HCT116 (cell line): ENCODE measurements at places on chromosomes 3 and 15. TPM values are rescaled to one million over a fixed set of nuclear protein-coding genes. Genes with fewer than 3 reads are reported as not detected.

CDHR4 gene
- total RNA-seq, result not detected

- H3K4me3 ChIP-seq, result no peak overlapping the region
- no peak overlapping the region for H3K27ac ChIP-seq
- H3K36me3 ChIP-seq, result no peaks in the 10 kb centered on the region
These were observed 562.7 kb downstream of the GBE1 start for GRCh38 chr3:81198756-81199155.

BFSP2 gene
- total RNA-seq, result not detected

- no peaks in the 10 kb centered on the region for H3K4me1 ChIP-seq
- no peaks in the 10 kb centered on the region for H3K27me3 ChIP-seq
- no peak for DNase-seq
- no peaks in the 10 kb centered on the region for H3K36me3 ChIP-seq
- no peak overlapping the region for H3K4me3 ChIP-seq
- no peak overlapping the region for H3K27ac ChIP-seq
These were observed 223.4 kb downstream of the ATP8B4 start for GRCh38 chr15:49895347-49896223.

- H3K27me3 ChIP-seq, result no peaks in the 10 kb centered on the region
- peaks cover 17% of the 10 kb centered on the region for H3K4me1 ChIP-seq
- DNase-seq, result no peak
- H3K4me3 ChIP-seq, result no peak overlapping the region
These were observed 51.4 kb upstream of the CTSH start for GRCh38 chr15:78995921-78996893.

- H3K36me3 ChIP-seq, result no peaks in the 10 kb centered on the region
- H3K4me1 ChIP-seq, result no peaks in the 10 kb centered on the region
- no peak overlapping the region for H3K27ac ChIP-seq
- no peaks in the 10 kb centered on the region for H3K27me3 ChIP-seq
- no peak overlapping the region for H3K4me3 ChIP-seq
These were observed 18.0 kb upstream of the DUT start for GRCh38 chr15:48313216-48313615.

FAH gene
- 20.0 TPM for total RNA-seq

SHC4 gene
- 0.44 TPM for total RNA-seq

DNA sequence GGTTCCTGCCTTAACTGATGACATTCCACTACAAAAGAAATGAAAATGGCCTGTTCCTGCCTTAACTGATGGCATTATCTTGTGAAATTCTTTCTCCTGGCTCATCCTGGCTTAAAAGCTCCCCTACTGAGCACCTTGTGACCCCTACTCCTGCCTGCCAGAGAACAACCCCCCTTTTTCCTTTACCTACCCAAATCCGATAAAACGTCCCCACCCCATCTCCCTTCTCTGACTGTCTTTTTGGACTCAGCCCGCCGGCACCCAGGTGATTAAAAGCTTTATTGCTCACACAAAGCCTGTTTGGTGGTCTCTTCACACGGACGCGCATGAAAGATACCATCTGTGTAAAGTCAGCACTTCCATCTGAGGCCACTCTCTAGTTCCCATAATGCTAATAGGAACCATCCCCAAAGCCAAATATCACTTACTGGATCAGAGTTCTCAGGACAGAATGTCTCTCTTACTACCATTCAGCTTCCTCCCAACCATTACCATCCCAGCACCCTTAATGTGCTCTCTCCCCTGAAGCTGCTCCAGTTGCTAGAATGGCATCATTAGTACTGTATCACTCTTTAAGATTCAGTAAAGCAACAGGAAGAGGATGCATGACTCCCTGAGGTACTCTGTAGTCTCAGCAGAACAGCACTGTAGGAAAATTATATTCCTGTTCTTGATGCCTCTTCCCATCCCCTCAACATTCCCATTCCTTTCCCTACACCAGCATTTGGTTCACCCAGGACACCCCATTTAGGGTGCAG, 2.3 kb upstream of the HRG start:
- no peak for DNase-seq
- H3K36me3 ChIP-seq, result no peaks in the 10 kb centered on the region
- no peak overlapping the region for H3K27ac ChIP-seq
- peaks cover 4% of the 10 kb centered on the region; the same call in 1 of the 2 replicates for H3K4me1 ChIP-seq
- H3K27me3 ChIP-seq, result no peaks in the 10 kb centered on the region

- no peaks in the 10 kb centered on the region for H3K36me3 ChIP-seq
- H3K4me1 ChIP-seq, result no peaks in the 10 kb centered on the region
- no peaks in the 10 kb centered on the region for H3K27me3 ChIP-seq
These were observed 61.8 kb upstream of the RBP1 start for GRCh38 chr3:139601191-139601961.

CA12 gene
- 1.8 TPM for total RNA-seq

- no peaks in the 10 kb centered on the region for H3K27me3 ChIP-seq
- H3K27ac ChIP-seq, result no peak overlapping the region
- H3K36me3 ChIP-seq, result no peaks in the 10 kb centered on the region
- no peak overlapping the region for H3K4me3 ChIP-seq
These were observed 23.9 kb upstream of the HEG1 start for GRCh38 chr3:125079675-125080045.

ACP3 gene
- 0.79 TPM for total RNA-seq

EIF4A2 gene
- 398 TPM for total RNA-seq

CTXN2 gene
- total RNA-seq, result not detected

GRCh38 chr3:156769721-156770654, 56.2 kb upstream of the LEKR1 start:
- peaks cover 16% of the 10 kb centered on the region for H3K4me1 ChIP-seq
- H3K36me3 ChIP-seq, result no peaks in the 10 kb centered on the region
- DNase-seq, result no peak
- no peak overlapping the region for H3K27ac ChIP-seq
- no peaks in the 10 kb centered on the region for H3K27me3 ChIP-seq

DNA sequence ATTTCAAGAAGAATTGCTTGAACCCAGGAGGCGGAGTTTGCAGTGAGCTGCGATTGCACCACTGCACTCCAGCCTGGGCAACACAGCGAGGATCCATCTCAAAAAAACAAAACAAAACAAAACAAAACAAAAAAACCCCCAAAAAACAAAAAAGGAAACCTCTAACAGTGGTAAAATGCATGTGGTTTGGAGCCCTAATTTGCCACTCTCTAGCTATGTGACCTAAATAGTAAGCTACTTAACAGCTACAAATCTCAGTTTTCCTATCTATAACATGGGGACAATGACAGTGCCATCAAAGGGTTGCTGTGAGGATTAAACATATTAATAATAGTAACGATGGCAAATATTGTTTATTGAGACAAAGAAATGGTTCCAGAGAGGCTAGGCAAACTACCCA, 119.4 kb upstream of the LMOD3 start:
- H3K4me1 ChIP-seq, result peaks cover 4% of the 10 kb centered on the region
- no peak overlapping the region for H3K4me3 ChIP-seq

SPSB4 gene
- total RNA-seq, result 0.57 TPM

DNA sequence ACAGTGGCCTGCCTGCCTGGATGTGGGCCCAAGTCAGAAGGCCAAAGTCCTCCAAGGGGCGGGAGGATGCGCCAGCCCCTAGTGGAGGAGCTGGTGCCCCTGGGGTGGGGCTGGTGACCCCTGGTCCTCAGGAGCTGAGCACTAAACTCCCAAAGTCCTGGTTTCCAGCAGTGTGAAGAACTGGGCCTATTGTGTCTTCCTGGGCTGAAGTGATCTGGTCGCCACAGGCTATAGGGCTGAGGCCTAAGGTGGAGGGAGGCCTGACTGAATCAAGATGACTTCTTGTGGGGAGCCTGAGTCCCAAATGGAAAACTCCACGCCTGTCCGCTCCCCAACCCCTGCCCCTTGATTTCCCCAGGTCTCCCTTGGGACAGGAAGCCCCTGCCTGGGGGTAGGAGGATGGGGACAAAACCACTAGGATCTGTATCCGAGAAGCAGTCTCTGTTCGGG, 753 bp upstream of the FES start:
- H3K4me3 ChIP-seq, result no peak overlapping the region
- no peaks in the 10 kb centered on the region for H3K36me3 ChIP-seq
- H3K27ac ChIP-seq, result no peak overlapping the region
- H3K27me3 ChIP-seq, result no peaks in the 10 kb centered on the region
- DNase-seq, result no peak

DNA sequence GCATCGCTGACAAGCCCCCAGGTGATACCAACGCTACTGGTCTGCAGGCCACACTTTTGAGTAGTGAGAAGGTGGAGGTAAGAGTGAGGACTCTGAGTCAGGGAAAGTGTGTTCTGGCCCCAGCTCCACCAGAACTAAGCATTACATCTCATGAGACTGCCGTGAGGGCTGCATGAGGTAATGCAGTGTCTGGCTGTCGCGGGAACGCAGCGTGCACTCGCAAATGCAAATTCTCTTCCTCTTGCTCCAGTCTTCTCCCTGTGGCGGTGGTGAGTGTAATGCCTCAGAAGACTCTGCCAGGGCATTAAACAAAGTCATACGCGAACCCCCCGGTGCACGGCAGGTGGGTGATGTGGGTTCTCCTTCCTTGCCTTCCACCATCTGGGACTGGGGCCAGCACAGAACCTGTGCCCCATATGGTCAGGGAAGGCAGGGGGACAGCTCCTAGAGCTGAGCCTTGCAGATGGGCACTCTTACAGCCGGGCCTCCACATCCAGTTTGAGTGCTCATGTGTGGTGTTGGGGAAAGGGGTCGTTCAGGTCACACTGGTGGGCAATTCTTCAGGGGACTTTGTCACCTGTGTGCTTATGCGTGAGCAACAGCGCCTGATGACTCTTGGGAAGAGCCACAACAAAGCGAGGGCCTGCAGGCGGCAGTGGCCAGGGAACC, 175.8 kb downstream of the XXYLT1 start:
- no peak overlapping the region for H3K27ac ChIP-seq
- H3K36me3 ChIP-seq, result no peaks in the 10 kb centered on the region
- H3K4me1 ChIP-seq, result no peaks in the 10 kb centered on the region

GRCh38 chr15:27706300-27706699, 392.8 kb downstream of the OCA2 start:
- no peaks in the 10 kb centered on the region for H3K36me3 ChIP-seq
- H3K27ac ChIP-seq, result no peak overlapping the region
- H3K27me3 ChIP-seq, result no peaks in the 10 kb centered on the region

SLC9C1 gene
- total RNA-seq, result 0.79 TPM

DNA sequence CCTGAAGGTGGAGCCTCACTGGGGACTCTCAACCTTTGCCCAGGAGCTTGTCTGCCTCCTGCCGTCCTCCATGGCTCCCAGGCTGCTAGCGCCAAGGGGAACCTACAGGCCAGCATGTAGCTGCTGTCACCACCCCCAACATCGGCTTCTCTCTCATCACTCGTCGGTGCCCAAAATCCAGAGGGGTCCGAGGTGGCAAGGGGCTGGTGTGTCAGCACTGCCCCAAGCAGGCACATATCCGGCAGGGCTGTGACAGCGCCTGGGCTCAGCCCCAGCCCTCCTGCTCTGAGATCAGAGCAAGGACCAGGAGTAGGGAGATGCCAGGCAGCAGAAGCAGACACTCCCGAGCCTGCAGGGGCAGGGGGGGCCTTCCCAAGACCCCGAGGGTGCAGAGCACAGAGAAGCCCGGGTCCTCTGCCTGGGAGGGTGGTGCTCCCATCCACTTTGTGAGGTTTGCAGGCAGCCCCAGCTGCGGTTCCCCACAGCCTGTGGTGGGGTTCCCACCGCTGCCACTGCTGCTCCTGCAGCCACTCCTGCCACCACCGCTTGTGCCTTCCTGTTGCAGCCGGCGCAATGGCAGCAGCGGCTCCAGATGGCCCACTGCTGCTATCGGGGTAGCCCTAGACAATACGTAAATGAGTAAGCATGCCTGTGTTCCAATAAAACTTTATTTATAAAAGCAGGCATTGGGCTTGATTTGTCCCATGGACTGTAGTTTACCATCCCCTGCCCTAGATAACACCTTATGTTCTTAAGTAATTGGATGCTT, 451.0 kb downstream of the EPHA6 start:
- H3K4me3 ChIP-seq, result no peak overlapping the region
- no peaks in the 10 kb centered on the region for H3K36me3 ChIP-seq
- H3K4me1 ChIP-seq, result no peaks in the 10 kb centered on the region

CHDH gene
- total RNA-seq, result 10.8 TPM

GABRB3 gene
- total RNA-seq, result 0.52 TPM

GRCh38 chr3:149091983-149092382, 5.7 kb upstream of the HLTF start:
- no peak overlapping the region for H3K4me3 ChIP-seq
- H3K4me1 ChIP-seq, result no peaks in the 10 kb centered on the region
- H3K27ac ChIP-seq, result no peak overlapping the region

- H3K27me3 ChIP-seq, result peaks cover 29% of the 10 kb centered on the region
- H3K27ac ChIP-seq, result no peak overlapping the region
- no peaks in the 10 kb centered on the region for H3K36me3 ChIP-seq
These were observed 11.2 kb upstream of the SUMF1 start for GRCh38 chr3:4478261-4478660.

DNA sequence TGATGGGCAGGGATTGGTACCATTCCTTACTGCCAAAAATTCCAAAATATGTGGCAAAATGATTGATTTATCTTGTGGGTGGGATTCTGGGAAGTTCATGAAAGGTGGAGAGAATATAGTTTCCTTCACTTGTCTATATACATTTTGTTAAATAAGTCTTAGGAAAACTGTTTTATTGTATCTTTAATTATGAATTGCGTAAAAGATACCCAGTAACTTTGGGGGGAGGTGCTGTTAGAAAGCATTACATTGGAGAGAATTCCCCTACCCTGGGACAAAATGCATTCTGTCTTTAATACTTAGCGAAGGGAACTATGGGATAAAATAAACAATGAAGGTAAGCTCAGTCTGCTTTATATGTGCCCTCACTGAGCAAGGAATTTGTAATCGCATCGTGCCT, 4.6 kb downstream of the SETD5 start:
- DNase-seq, result no peak
- no peak overlapping the region for H3K27ac ChIP-seq
- H3K36me3 ChIP-seq, result no peaks in the 10 kb centered on the region; the same call in 1 of the 2 replicates
- H3K27me3 ChIP-seq, result no peaks in the 10 kb centered on the region
- no peak overlapping the region for H3K4me3 ChIP-seq

GRCh38 chr15:43792761-43793476, 799 bp downstream of the SERF2 start:
- H3K27me3 ChIP-seq, result no peaks in the 10 kb centered on the region
- H3K4me1 ChIP-seq, result peaks cover 13% of the 10 kb centered on the region
- peak overlapping the region; percentile 93 for H3K27ac ChIP-seq

DNA sequence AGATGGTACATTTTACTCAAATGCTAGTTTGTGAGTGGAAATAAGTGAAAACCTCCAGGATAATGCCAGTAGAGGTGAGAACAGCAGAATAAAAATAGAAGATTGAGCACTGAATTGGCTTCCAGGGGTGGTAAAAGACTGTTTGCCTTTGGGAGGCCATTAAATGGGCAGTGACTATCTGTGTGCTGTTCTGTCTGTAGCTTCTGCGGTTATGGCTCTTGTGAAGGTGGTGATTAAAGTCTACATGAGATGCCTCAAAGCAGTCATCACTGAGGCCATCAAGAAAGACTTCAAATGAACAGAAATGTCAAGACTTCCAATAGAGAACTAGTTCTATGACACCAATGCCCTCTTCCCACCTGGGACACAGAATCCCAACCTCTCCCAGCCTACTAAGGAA, 108.8 kb downstream of the EFHB start:
- H3K27me3 ChIP-seq, result peaks cover 3% of the 10 kb centered on the region; the same call in 1 of the 2 replicates
- no peaks in the 10 kb centered on the region for H3K36me3 ChIP-seq
- no peak overlapping the region for H3K27ac ChIP-seq
- no peaks in the 10 kb centered on the region for H3K4me1 ChIP-seq
- no peak for DNase-seq

GRCh38 chr3:58164199-58164879, 46.4 kb downstream of the DNASE1L3 start:
- no peaks in the 10 kb centered on the region for H3K27me3 ChIP-seq
- H3K36me3 ChIP-seq, result peaks cover 10% of the 10 kb centered on the region
- no peak overlapping the region; the same call in 1 of the 2 replicates for H3K27ac ChIP-seq
- H3K4me1 ChIP-seq, result peaks cover 52% of the 10 kb centered on the region
- no peak for DNase-seq
- no peak overlapping the region for H3K4me3 ChIP-seq
